CD4-positive, alpha-beta T cell treated with Interleukin-2 at 100 ng/mL for 4 hours (primary cell): ENCODE measurements at places on chromosomes 3 and 15.

DNA sequence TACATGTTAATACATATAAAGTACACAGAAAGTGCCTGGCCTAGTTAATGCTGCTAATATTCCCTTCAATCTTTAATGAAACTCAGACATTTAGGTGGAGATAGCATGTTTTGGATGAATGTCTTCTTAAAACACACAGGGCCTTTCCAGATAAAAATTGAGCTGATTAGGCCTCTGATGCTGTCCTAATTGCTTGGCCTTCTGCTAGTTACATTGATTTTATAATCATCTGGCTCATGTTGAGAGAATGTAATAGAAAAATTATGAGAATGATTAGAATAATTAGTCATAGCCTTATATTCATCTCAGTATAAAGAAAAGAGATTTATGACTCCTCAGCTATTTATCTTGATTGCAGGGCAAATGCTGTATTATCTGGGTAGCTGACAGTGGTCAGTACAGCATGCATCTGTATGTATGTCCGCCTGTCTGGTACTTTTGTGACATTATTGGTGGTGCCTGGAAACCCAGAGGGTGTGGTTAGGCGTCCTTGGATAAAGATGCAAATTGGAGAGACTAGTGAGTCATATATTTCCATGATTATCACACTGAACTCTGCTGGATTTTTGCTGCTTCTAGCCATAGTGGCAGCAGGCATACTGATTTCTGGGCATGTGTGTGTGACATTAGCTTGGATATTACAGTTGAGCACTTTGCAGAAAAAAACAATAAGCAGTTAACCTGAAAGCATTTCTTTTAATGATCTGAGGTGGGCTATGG is 120.8 kb downstream of the FEZF2 start:
- no peak for DNase-seq

DNA sequence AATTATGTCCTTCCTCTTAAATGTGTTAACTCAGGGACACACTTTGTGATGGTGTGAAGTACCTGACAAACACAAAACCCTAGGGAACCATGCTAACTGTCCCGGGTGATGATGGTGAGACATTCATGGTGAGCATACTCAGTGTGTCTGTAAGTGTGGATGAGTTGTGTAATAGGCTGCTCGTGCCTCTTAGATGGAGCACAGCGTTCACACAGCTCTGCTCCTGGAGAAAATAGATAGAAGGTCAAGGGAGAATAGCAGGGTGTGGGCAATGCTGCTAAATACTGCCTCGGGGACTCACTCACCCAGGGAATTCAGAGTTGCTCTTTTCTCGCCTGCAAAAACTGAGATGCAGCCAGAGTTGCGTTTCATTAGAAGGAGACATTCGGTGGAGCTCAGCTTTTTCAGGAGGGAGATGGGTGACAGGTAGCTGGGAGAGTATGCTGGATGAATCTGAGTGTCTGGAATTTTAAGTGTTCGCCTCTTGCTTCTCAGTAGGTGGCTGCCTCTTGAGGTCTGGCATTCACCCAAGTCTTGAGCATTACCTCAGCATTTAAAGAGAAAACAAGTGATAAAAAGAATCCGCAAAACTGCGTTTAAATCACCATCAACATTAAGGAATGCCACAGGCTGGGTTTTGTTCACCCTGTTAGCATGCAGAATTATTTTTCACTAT is 813.2 kb downstream of the AGBL1 start:
- DNase-seq = no peak

GRCh38 chr3:160856450-160856849 is 100.4 kb downstream of the PPM1L start:
- no peak for DNase-seq

GRCh38 chr15:63045465-63045840 is 2.9 kb downstream of the TPM1 start:
- no peak for DNase-seq

DNA sequence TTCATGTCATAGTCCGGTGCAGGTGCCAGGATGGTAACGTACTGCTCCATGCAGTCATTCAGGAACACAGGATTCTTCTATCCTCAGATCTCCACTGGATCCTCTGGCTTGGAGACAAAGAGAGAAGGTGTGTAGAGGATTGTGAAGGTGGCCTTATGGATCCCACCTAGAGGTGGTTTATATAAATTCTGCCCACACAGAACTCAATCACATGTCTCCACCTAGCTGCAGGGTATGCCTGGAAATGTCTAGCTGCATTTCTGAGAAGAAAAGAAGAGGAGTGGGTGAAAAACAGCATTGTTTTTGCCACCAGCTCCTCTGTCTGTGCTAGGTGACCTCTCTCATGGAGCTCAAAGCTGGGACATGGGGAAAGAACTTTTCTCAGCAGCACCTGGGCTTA is 478.7 kb downstream of the PDCD6IP start:
- DNase-seq = no peak

DNA sequence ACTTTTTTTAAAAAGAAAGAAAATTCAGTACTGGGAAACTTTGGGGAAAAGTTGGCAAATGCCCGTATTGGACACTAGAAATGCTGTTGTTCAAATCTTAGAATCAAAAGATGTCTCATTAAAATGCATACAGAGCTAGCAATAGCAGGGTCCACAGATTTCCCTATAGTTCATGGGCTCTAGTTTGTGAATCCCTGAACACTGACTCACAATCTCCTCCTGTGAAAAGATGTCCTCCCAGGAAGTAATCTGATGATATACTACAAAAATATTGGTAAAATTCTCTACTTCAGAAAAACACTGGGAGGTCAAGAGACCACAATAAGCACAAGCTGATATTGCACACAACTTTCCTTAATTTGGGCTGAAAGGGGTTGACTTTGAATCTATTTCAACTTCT is 568.4 kb upstream of the ZNF385D start:
- no peak for DNase-seq

DNA sequence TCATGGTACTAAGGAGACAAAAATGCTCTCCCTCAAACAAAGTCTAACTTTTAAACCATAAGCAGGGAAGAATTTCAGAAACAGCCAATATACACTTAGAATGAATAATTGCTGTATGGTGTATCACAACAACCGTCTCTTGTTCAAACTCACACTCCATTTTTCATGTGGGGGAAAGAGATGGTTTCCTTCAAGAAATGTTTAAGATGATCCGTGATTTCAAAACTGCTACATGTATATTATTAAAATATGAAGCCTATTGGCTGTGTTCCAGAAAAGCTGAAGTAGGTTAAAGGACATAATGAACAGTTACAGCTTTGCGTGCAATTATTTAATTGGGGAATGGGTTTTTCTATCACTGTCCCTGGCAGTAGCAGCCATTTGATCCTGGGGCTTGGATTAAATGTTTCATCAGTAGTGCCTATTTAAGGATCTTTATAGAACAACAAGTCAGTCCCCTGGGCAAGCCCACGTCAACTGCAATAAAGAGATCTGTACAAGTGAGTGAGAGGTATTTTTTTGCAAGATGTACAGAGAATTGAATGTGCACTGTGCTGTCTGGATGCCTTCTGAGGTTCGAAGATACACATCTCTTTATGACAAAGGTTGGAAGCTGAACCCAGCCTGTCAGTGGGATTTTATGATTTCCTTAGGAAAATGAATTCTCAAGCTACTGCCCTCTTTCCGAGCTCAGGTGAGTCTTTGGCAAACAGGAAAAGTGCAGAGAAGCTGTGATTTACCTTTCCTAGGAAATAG is 337.2 kb upstream of the RARB start:
- no peak for DNase-seq

- no peak for DNase-seq
Observed at GRCh38 chr3:10901296-10901945, 85.4 kb downstream of the SLC6A11 start.

GRCh38 chr15:82081914-82082762 is 36.3 kb upstream of the MEX3B start:
- DNase-seq = no peak

- no peak for DNase-seq
Observed at GRCh38 chr3:196894557-196895295, 27.0 kb downstream of the SENP5 start.

GRCh38 chr3:127732303-127732702 is 59.6 kb downstream of the ABTB1 start:
- no peak for DNase-seq

DNA sequence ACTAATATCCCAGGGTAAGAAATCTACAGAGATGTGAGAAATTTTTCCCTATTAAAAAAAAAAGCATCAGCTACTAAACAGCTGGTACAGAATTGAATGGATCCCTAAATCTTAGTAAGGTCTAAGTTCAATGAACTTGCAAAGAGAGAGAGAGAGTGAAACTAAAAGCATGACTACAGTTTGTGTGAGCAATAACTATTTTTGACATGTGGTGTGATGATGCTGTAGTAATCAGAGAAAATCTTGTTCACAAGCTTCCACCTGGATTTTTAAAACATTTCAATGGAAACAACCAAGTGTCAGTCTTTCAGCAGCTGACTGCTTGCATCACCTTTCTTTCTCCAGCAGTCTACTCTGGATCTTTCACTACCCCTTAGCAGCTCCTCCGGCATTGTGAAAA is 45.2 kb upstream of the ABI3BP start:
- DNase-seq = no peak

GRCh38 chr3:106018929-106019550 is 150.2 kb upstream of the CBLB start:
- no peak for DNase-seq

- no peak for DNase-seq
Observed at GRCh38 chr3:119304201-119304713, 10.1 kb downstream of the ARHGAP31 start.

- DNase-seq = no peak
Observed at GRCh38 chr15:65305150-65305758, 777 bp downstream of the RNU5B-1 start.
